Activated CD4-positive, alpha-beta memory T cell treated with anti-CD3 and anti-CD28 coated beads for 36 hours (primary cell): ENCODE measurements at places on chromosomes 1 and 21.

GRCh38 chr1:169594391-169594790 is 8.1 kb upstream of the F5 start:
- DNase-seq, result peak; percentile 48

- no peak for DNase-seq
These were observed 17.7 kb upstream of the ELAVL4 start for GRCh38 chr1:50091068-50091467.

- DNase-seq, result no peak
These were observed 27.3 kb downstream of the MAN1C1 start for GRCh38 chr1:25643929-25644328.

DNA sequence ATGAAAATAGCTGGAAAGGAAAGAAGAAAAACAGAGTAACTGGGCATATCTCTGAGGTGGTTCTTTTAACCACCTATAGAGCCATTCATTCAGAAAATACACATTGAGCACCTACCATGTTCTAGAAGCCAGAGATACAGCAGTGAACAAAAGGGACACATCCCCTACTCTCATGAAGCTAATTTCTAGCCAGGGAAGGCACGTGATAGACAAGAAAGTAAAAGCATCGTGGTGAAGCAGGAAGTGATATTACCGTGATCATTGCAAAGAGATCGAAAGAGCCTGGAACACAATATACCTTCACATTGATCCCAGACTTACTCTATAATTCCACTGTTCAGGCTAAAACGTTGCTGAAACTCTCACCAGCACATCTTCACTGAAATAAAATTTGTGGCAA is 76.0 kb downstream of the TIAM1 start:
- no peak for DNase-seq

- peak; percentile 32 for DNase-seq
These were observed 14.0 kb downstream of the AGRN start for GRCh38 chr1:1033731-1034438.

- no peak for DNase-seq
These were observed 179.2 kb upstream of the TMEM51 start for GRCh38 chr1:14974361-14974760.

GRCh38 chr1:87588495-87588894 is 259.8 kb downstream of the LMO4 start:
- no peak for DNase-seq
